Articular chondrocyte of knee joint (primary cell): ENCODE measurements at places on chromosomes 2 and 18. TPM values are rescaled to one million over a fixed set of nuclear protein-coding genes. Genes with fewer than 3 reads are reported as not detected.

Gene RNU2-63P
- total RNA-seq: under 0.01 TPM in 1 of 2 replicates, not detected in the other

Gene RAX
- not detected in 2 replicates for total RNA-seq

Gene KHK
- total RNA-seq: 0.26 and 0.65 TPM in 2 replicates

Gene IAH1
- total RNA-seq: 56.4 and 71.2 TPM in 2 replicates

Gene HRH4
- 0.11 and 0.13 TPM in 2 replicates for total RNA-seq

Gene STK39
- 15.8 and 18.3 TPM in 2 replicates for total RNA-seq

Gene VAMP8
- total RNA-seq: 9.9 and 12.4 TPM in 2 replicates

Gene SEC11C
- 17.2 and 17.4 TPM in 2 replicates for total RNA-seq

Gene R3HDM1
- 13.5 and 20.4 TPM in 2 replicates for total RNA-seq

Gene SLC30A3
- total RNA-seq: under 0.01 TPM in 1 of 2 replicates, not detected in the other

Gene TXNDC2
- total RNA-seq: 0.13 TPM in 1 of 2 replicates, not detected in the other
